HT-29 (cell line): ENCODE measurements at places on chromosomes 5 and 9. TPM values are rescaled to one million over a fixed set of nuclear protein-coding genes. Genes with fewer than 3 reads are reported as not detected.

TNFSF8 gene
- not detected in 2 replicates for total RNA-seq

IL33 gene
- 0.03 and 0.05 TPM in 2 replicates for total RNA-seq

SLC35A4 gene
- 29.9 and 30.2 TPM in 2 replicates for total RNA-seq

C5orf63 gene
- total RNA-seq = 4.4 and 8.1 TPM in 2 replicates

GFI1B gene
- not detected in 2 replicates for total RNA-seq

CATSPER3 gene
- not detected in 2 replicates for total RNA-seq

SAXO1 gene
- total RNA-seq = not detected in 2 replicates

SPATA31E1 gene
- not detected in 2 replicates for total RNA-seq

KLF4 gene
- total RNA-seq = 51.6 and 53.9 TPM in 2 replicates

DNA sequence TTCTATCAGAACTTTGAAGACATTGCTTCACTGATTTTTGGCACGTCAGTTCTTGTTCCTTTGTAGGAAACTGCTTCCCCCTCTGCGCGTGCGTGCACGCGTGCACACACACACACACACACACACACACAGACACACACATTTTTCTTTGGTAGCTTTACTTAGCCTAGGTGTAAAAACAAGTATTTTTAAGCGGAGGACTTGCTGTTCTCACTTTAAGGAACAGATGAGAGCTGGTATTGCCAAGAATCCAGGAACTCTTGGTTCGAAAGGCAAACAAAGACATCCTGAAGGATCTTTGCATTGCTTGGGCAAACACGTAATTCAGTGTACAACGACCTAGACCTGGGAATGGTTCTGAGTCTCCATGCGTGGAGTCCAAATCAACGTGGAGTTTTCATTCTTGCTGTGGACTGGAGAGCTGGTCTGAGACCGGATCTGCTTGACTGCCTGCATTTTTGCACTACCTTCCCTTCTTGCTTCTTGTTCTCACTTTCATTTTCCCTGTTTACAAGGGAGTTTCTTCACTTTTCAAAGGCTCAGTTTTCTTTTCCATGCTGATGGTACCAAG is 8.2 kb downstream of the TMEM268 start:
- no peak for DNase-seq

DNA sequence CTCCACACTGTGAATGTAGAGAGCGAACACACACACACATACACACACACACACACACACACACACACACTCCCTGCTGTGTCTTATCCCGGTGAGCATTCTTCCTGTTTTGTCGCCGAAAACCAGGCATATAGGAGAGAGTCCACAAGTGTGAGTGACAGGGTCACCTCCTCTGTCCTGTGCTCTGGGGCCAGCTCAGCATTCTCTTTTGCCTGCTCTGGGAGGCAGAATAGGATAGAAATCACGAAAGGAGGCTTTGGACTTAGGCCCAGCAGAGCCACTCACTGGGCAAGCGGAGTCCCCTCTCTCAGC is 3.0 kb downstream of the LAMC3 start:
- DNase-seq = no peak

DNA sequence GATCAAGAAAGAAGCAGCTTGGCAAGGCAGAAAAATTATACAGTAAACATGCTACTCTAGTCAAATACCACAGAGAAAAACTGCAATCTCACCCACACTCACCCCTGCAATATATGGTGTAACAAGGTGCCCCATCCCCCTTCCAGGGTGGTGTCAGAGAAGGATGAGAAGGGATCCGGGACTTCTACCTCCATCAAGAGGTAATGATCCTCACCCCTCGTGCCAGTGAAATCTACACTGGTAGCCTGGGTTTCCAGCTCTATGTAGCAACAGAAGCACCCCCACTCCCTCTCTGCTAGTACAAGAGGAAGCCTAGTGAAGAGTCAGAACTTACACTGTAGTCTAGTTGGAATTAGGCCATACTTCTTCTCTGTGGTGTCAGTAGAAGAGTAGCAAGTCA is 18.9 kb downstream of the SLCO4C1 start:
- no peak for DNase-seq

DNA sequence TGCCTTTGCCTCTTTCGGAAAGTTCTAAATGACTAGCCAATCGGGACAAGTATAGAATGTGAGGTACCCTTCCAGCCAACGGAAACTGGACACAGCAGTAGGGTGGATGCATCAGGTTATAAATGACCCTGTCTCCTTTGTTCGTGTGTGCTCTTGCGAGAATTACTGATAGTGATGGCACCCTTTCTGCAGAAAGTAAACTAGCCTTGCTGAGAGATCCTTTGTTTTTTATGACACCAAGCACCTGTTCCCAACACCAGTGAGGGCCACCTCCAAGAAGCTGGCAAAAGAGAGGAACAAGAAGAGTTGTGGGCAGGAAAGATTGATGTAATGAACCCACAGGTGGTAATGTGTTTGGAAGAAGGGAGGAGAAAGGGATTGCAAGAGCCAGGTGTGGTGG is 42.8 kb upstream of the FABP6 start:
- DNase-seq = no peak

GRCh38 chr9:89601856-89602562 is 2.8 kb upstream of the GADD45G start:
- DNase-seq = no peak

GRCh38 chr5:59358005-59358861 is 535.3 kb downstream of the PDE4D start:
- no peak for DNase-seq

DNA sequence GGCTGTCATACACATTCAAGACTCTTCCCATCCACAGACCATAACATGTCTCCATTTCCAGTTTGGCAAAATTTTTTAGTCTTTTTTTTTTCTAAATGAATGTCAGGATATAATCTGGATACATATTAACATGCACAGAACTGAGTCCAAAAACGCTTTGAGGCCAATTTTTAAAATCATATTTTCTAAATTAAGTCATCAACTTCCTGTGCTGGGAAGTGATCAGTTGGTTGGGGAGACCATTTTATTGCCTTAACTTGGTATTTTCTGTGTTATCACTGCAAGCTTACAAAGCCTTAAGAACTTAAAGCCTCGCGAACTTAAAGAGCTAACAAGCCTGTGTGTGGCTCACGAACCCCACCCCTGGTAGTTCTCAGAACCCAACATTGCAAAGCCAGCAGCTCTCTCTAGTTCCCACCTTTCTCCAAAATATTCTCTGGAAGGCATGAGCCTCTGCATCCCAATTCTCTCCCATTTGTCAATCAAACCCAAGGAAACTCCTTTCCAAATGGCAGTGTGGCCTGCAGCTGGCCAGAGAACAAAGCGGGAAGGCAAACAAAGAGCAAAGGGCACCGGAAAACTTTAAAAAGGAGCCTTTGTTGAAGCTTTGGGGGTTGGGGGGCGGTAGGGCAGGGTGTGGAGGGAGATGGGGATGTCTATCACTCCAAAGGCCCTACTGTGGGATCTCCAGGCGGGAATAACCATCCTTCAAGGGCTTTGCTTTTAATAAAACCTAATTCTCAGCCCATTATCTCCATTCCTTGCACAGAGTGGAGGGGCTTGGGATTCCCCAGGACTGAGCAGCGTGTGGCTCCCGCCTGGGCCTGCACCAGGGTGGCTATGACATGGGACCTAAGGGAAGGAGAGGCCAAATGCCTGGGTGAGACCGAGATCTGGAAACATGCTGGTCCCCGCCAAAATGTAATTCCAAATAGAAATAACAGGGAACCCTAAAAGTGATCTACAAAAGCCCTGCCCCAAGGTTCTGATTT is 65.0 kb downstream of the ROR2 start:
- DNase-seq = no peak

DNA sequence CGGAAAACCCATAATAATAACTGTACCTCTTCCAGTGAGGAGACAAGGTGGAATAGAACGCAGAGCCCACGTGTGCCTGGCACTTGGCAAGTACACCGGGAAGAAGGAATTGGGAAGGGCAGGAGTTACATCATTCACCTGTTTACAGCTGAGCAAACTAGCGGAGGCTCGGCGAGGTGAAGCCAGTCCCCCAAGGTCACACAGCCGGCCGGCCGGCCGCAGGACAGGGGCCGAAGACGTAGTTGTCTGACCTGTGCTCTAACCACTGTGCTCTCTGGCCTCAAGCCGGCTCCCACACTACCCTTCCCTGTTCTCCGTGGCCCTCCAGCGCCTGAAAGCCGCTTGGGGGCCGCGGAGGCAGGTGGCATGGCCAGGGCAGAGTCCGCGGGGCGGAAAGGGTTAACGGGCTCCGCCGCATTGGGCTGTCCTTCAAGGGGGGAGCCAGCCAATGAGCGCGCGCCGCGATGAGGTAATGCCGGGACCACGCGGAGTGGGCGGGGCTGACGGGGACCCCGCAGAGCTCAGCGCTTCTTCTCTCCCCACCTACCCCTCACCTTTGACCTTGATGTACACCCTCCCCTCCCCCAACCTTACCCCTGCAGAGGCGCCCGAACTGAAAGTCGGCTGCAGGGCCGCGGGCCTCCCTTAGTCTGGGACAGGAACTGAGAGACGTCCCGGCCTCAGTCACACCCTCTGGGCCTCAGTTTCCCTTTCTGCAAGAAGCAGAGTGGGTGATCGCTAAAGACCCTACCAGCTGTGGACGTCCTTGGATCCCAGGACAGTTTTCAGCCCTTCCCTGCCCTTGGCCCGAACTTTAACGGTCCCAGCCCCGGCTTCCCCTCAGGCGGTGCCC is 125.1 kb downstream of the C9orf50 start:
- peak; percentile 95 for DNase-seq

DNA sequence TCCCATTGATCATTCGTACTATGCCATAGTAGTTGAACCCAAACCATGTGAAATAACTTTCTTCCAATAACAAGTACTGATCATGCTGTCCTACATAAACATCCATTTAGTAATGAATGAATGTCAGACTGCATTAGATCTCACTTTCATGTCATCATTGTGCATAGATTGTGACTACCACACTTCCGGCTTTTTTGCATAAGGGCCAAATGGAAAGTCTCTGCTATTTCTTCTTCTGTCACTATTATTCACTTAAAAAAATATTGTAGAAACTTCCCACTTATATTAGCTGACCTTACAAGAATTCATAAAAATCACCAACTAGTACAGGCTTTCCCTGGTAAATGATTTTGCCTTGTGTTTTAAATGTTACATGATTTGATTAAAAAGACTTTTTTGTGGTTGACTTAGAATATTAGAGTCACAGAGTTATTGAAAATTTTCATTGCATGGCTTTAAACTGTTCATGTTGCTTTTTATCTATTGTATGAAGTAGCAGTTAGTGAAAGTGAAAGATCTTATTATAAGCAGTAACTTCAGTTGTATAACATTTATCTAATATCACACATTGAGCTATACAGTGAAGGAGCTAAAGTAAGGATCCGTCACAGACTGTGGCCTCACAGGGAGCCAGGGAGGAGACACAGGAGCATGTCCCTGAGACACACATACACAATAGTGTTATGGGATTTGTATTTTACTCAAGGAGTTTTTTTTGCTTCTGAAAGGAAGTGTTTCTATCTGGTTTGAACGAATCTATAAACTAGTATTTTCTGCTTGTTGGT is 33.9 kb downstream of the LMNB1 start:
- no peak for DNase-seq

- DNase-seq = no peak
Measured at GRCh38 chr9:89422151-89422975, 75.5 kb downstream of the SEMA4D start.

DNA sequence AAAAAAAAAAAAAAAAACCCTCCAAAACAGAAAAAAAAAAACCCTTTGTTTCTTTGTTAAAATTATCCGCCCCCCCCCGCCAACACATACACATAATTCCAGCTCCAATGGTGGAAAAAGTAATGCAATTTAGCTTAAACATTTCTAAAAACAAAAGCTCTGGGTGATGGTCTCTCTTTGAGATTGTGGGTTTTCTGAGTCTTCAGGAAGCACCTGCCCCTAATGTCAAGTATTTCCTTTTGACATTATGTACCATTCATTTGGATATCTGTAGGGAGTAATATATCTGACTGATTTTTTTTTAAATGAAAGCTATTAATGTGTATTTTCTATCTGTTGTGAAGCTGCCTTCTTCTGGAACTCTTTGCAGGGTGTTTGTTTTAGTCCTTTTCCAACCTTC is 389.7 kb downstream of the TAF11L14 start:
- no peak for DNase-seq

GRCh38 chr5:125321654-125322053 is 575.2 kb upstream of the ZNF608 start:
- no peak for DNase-seq

DNA sequence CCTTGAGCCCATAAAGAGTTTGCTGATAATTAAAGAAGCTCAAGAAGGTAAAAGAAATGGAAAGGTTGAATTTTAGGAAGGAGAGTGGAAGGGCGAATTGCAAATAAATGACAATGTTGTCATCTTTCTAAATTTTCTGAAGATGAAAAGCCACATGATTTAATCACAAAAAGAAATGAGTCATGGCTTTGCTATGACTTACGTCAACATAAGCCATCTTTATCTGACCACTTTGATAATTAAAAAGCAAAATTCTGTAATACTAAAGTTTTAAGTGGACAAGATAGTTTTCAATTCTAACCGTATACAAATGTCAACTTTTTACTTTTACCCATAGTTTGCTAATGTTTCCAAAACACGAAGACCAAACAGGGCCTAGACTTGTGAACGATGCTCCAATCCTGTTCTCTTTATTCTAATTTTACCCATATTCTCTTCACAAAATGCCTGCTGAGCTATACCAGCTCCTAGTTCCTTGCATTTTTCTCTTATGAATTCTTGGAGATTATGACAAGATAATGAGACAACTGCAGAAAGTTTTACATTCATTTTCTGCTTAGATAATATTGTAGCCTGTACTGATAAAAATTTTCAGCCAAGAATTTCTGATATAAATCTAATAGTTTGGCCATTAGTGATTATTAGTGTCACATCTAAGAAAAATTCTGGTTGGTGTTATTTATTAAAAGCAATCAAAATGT is 21.8 kb upstream of the PRUNE2 start:
- DNase-seq = no peak

- DNase-seq = no peak
Measured at GRCh38 chr5:143187495-143187894, 216.0 kb downstream of the NR3C1 start.

DNA sequence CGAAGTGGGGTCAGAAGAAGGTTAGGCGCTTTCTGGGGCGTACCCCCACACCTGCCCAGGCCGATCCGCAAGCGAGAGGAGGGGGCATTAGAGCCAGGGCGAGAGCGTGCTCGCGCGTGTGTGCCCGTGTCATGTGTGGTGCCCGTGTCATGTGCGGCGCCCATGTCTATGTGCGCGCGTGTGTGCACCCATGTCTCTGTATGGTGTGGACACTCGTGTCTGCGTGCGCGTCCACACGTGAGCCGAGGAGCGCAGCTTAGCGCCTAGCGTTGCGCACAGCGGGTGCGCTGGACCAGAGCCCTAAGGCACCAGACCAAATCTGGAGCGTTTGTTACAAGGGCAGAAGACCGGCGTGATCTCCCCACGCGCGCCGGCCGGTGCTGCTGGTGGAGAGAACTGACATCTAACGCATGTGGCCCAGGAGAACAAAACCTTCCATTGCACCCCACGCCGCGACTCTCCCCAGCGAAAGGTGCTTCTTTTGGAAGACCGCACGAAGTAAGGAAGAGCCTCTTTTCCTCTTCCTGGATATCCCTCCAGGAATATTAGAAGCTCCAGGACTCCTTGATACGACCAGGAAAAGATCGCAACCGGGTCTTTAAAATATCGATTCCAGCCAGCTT is 644 bp downstream of the NIM1K start:
- no peak for DNase-seq

DNA sequence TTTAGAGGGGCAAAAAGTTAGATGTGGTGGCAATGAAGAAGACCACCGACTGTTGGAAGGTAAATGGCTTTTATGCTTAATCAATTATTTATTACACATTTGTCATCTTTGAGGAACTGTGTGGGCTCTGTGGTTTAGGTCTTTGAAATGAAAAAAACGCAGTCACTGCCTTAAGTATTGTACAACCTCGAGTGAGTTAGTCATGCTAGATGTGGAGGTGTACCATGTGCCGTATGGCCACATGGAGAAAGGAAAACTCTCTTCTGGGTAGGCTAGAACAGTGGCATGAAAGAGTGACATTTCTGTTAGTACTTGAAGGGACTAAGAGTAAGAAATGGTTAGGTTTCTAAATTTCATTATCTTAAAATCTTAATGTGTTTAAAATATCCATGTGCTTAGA is 166.1 kb downstream of the HACD4 start:
- DNase-seq = no peak
